ENCODE measurements at places on chromosomes 7 and 10.

DNA sequence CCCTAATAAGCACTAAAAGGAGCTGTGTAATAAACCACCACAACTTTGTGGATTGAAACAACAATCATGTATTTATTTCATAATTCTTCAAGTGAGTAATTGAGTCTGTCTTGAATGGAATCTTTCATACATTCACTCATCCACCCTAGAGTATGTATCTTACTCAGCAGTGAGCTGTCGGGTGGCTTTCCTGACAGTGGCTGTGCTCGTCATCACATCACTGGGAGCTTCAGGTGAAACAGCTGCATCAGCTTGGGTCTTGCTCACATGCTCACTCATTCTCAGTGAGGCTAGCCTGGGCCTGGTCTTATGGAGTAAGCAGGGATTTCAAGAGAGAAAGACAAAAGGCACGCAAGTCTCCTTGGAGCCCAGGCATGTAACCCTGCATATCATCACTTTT lies 271.4 kb downstream of the POM121L12 start:
- DNase-seq = no peak

DNA sequence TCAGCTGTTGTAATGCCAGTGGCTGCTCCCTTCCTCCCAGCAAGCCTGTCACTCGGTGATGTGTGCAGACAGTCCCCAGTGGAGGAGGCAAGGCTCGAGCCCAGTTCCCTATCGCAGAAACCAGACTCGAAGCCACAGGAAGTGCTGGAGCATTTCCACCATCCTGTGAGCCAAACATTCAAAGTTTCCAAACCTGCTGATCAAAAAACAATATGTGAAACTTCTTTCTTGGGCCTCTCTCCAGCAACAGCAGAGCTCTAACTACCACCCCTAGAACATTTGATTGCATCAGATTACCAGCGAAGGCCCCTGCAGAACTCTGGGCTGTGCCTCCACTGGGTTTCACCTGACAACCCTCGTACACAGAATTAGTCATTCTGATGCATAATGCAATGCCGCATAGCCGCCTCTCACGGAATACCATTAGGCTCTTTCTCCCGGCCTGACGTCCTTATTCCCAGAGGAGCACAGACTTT lies 94.0 kb downstream of the ELMO1 start:
- no peak for DNase-seq

DNA sequence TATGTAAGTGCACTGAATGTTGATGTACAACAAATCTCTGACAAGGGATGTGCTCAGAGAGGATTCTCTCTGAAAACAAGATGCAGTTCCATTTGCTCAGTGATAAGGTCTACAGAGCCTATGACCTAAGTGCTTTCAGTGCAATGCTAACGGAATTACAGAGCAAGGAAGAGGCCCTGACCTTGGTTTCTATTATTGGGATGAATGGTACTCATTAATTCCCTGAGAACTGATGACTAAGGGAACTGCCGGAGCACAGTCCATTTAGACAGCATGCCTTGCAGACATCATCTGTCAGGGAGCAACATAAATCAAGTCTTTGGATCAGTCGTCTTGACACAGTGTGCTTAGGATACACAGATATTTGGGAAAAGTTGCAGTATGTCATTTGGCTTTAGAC lies 340.8 kb downstream of the PHTF2 start:
- no peak for DNase-seq

DNA sequence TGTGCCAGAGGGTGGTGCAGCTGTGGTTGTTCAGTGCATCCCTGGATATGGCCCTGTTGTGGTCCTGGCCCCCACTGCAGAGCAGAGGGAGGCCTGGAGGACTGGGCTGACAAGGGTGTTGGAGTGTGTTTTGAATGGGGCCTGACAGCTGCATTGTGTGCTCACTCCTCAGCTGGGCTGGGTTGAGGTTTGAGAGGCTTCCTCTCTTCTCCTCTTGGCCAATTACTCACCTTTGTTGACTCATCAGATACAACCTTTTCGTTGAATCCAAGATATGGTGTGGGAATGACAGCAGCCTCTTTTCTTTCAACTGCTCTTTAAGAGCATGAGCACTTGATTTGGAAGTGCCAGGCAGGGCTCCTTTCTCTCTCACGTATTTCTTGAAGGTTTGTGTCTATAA lies 228.5 kb upstream of the COBL start:
- no peak for DNase-seq

GRCh38 chr7:157669768-157670351 lies 333.1 kb downstream of the DNAJB6 start:
- no peak for DNase-seq

- DNase-seq = peak; percentile 13
Measured at GRCh38 chr10:111360260-111360925, 283.6 kb downstream of the ADRA2A start.

DNA sequence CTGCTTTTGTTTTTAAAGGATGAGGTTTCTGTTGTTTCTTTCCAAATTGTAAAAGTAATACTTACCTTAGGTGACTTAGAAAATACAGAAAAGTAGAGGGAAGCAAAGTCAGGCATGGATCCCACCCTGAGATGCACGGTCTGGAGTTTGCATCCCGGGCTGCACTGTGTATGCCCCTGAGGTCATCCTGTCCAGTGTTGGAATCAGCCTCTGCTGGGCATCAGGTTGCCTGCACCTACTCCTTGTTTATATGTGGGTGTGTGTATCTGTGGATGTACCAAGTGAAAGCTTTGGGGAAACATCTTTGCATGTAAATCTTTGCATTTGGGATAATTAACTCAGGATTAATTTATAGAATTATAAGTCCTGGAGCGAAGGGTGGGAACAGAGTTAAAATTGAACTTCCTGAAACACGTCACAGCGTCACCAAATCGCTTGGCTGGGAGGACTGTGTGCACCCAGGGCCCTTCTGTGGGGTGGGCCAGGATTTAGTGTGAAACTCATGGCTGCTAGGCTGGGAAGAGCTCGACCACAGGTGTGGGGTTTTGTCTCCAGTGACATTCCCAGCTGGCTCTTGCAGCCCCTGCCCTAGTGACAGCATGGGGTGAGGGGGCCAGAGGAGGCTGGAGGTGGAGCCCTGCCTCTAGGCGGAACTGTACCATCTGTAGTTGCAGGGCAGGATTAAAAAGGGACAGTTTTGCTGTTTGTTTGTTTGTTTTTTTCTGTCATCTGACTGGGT lies 27.9 kb downstream of the GTF2IRD1 start:
- DNase-seq = no peak

DNA sequence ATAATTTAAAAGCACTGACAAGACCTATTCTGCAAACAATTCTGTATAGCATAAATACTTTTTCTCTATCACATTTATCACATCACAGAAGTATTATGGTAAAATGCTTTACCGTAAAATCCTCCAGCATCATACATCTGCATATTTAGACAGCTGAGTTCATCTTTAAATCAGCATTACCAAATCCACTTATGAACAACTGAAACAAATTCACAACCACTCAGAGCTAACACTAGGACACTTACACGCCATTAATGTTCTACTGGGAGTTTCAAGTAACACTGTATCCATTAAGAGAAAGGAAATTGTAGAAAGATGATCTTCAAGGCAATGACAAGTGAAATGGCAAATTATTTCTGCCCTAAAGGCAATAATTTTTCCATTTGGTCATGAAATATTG lies 105.7 kb upstream of the DKK1 start:
- DNase-seq = no peak

- DNase-seq = peak; percentile 17
Measured at GRCh38 chr10:69960988-69961880, 91.4 kb upstream of the MACROH2A2 start.

DNA sequence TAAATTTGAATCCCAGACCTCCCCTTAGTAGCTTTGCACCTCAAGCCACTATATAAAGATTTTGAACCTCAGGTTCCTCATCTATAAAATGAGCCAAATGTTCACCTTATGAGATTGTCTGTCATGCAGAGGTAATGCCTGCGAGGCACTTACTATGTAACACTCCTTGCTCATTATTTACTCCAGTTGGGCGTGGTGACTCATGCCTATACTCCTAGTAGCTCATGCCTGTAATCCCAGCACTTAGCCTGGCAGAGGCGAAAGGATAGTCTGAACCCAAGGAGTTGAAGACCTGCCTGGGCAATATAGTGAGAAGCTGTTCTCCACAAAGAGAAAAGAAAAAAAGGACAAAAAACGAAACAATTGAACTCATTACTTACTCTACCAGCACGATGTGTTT lies 82.2 kb downstream of the MDFIC start:
- no peak for DNase-seq

Measured in GM10248 (cell line).